ENCODE measurements at places on chromosomes 12 and 14.

DNA sequence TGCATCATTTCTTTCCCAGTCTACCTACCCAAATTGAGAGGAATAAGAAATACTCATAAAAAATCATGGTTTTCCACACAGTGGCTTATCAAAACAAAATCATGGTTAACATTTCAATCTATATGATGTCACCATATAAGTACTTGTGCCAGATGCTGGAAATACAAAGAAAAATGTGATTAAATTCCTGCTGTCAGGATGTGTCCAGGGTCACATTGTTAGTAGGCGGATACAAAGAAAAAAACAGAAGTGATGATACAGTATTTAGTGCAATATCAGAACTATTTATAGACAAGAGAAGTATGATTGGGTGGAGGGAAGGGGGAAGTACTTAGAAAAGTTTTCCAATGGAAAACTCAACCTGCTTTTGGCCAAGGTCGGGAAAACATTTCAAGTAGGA is 47.0 kb upstream of the OR6J1 start:
- DNase-seq = no peak

DNA sequence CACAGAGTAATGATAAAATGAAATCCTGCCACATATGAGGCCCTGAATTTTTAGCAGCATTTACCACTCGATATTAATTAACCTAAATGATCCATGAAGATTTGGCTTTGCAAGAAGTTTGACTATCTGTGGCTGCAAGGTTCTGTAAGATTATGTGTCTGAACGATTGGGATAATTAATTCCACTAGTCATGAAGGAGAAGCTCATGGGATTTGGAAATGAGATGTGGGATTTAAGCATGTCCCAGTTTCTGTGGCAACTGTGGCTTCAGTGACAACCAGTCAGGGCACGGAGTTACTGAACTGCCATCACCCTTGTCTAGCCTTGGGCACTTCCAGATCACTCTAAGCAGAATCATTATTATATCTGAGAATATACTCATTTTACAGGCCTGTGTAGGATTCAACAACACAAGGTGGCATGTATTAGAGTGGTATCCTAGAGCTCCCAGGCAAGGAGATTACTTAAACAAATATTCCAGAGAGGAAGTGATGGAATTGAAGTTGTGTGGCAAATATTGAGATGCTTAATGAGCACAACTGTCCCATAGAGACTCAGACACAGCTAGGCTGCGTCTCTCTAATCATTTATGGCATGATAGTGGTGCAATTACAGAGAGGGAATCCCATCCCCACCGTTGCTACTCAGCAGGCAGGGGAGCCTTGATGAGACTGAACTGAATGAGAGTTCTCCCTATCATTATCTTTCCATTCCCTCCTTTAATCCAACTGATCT is 205.0 kb upstream of the KRR1 start:
- no peak for DNase-seq

DNA sequence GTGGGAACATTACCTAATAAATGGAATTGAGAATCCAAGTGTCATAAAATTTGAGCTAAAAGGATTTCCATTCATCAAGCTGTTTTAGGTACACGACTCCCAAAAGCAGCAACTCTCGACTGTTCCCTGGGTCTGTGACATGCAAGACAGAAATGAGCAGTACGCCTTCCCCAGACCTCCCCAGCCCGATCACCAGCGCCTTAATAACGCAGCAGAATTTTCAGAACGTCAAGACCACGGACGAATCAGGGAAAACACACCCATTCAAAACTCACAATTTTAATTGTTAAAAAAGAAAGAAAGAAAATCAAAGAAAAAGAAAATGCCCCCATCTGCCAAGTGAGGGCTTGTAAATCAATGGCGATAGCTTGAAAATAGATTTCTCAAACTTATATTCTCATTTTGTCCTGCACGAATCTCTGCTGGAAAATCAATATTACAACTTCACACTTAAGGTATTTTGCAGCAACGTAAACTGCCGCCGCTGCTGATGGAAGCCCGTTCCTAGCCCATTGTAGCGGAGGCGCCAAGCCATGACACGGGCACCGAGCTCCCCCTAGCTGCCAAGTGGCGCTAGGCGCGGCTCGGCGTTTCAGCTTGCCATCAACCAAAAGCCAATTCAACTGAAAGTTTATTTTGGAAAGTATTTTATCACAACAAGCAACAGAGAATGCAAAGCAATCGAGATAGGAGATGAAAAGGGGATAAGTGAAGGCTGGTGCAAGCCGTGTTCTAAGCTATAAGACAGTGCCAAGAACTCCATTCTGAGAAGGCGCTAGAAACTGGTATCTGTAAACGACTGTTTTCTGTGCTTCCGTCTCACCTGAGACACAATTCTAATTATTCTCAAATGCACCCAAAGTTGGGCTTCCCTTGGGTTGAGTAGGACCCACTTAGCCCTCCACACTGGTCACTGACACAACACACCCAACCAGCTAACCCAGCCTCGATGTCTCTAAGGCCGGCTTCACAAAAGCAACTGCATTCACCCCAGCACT is 5.5 kb downstream of the BCL11B start:
- peak; percentile 80 for DNase-seq

DNA sequence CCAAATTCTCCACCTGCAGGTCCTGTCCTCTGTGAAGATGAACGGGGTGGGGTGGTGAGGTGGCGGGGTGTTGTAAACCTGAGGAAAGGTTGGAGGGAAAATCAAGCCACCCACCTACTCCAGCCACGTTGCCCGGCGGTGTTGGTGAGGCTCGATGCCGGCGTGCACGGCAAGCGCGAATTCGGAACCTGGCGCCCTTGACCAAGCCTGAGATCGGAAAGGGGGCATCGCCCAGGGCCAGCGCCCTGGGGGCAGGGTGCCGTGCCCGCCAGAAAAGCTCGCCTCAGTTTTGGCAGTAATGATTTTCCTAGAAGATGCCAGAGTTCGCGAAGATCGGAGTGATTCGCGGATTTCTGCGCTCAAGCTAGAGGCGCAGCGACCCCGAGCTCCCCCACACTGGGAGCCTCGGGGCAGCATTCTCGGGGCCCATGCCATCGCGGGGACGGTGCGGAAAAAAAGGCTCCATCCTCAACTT is 817 bp downstream of the STXBP6 start:
- no peak for DNase-seq

DNA sequence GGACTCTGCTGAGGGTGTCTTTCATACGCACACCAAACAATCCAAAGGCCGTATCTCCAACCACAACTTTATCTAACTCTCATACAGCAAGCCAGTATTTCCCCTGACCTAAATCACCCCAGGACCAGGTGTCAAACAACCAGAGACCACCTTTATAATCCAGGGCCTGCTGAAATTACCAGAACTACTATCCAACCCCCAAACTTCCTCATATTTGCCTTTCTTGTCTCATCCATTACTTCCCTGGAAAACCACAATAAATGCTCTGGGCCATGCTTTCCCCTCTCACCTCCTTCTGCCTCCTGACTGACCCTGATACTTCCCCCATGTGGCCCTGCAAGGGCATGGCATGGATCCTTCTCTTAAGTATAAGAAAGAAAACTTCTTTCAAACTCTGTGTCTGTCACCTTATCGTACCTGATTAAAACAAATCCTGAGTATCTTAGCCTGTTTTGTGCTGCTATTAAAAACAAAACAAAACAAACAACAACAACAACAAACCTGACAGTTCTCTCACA is 44.7 kb upstream of the CRACR2A start:
- no peak for DNase-seq

GRCh38 chr12:32181498-32182175 is 75.0 kb downstream of the BICD1 start:
- no peak for DNase-seq

GRCh38 chr14:99127651-99128167 is 144.3 kb downstream of the BCL11B start:
- DNase-seq = no peak

DNA sequence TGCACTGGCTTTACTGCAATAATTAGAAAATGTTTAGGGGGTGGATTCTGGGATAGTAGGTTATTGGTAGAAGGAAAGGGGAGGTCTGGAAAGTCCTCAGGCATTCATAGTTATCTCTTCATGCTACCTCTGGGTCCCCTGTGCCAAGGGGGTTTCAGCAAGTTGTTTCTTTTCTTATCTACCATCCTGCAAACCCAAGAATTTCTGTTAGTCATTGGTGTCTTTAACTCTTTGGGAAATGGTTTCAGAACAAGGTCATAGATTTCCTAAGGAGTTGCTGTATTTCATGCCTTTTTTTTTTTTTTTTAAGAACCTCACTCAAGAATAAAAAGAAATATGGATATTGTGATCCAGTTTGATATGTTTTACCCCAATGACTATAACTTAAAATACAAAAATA is 63.6 kb downstream of the SLC4A8 start:
- DNase-seq = no peak

DNA sequence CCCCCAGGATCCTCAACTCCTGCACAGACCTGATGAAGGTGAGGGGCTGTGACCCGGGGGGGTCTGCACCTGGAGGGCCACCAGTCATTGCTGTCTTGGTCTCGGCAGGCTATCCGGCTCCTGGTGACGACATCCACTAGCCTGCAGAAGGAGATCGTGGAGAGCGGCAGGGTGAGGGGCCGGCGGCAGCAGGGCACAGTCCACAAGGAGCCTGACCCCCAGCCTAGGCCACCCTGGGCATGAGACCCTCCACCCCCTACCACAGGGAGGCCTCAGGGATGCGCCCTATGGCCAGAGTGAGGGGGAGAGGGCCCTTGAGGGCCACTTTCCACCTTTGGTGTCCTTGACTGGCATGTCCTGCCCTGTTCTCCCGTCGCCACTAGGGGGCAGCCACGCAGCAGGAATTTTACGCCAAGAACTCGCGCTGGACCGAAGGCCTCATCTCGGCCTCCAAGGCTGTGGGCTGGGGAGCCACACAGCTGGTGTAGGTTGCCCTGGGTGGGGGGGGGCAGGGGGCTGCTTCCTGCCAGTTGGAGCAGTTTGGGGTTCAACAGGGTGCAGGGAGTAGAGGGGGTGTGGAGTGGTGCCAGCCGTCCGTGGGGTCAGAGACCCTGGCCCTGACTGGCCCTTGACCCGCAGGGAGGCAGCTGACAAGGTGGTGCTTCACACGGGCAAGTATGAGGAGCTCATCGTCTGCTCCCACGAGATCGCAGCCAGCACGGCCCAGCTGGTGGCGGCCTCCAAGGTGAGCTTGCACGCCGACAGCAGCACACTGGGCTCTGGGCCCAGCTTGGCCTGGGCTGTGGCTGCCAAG is 25.0 kb downstream of the HIP1R start:
- peak; percentile 54 for DNase-seq

DNA sequence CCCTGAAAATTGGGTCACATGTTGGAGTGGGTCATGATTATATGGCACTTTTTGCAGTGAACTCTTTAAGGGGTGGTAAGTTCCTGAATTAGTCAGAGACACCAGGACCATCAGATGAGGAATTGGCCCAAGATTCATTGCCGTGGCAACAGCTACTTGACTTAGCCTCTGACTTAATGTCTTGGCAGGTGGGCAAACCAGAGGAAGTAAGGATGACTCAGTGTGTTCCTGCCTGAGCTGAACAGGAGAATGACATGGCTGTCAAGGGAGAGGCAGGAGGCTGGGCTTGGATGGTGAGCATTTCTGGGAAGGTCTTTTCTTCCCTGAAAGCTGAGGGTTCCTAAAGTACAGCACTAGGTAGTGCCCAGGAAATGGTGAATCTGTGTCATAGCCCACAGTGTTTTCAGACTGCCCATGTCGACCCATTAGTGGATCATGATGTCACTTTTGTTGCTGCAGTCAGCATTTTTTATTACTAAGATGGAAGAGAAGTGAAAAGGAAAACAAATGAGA is 170.1 kb upstream of the PWP1 start:
- peak; percentile 6 for DNase-seq

- no peak for DNase-seq
Observed at GRCh38 chr12:7915661-7916403, 20.2 kb downstream of the SLC2A3 start.

DNA sequence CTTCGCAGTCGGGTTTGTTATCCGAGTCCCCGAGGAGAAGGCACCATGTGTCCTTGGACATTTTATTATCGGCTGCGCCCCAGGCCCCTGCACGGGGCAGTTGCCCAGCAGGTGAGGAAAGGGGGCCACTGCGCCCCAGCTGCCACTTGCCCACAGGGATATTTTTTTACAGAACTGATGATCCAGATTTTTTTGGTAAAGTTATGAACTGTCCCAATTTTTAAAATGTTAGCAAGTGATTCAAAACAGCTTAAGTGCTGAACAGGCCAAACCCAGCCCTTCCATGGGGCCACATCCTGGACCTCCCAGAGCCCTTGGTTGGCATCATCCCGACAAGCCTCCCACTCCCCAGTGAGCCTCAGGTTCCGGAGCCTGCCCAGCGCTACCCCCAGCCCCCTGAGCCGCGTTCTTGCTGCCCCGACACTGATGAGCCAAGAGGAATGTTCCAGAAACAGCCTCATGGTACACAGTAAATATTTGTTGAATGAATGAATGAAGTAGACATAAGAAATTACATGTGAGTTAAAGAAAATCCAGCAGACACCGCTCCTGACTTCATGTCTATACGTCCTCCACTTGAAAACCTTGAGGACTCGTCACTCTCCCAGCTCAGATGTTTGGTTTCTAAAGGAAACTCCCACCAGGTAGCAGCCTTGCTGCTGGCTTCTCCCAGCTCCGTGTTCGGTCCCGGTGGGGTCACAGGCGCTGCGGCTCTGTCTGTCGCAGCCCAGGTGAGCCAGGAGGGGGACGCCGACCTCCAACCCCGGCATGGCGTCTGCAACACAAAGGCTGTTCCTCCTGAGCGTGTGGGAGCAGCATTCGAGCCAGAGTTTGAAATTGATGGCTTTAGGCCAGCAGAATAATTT is 88.5 kb downstream of the ADGRD1 start:
- DNase-seq = no peak

- no peak for DNase-seq
Observed at GRCh38 chr14:24534286-24534685, 26.2 kb upstream of the CMA1 start.

DNA sequence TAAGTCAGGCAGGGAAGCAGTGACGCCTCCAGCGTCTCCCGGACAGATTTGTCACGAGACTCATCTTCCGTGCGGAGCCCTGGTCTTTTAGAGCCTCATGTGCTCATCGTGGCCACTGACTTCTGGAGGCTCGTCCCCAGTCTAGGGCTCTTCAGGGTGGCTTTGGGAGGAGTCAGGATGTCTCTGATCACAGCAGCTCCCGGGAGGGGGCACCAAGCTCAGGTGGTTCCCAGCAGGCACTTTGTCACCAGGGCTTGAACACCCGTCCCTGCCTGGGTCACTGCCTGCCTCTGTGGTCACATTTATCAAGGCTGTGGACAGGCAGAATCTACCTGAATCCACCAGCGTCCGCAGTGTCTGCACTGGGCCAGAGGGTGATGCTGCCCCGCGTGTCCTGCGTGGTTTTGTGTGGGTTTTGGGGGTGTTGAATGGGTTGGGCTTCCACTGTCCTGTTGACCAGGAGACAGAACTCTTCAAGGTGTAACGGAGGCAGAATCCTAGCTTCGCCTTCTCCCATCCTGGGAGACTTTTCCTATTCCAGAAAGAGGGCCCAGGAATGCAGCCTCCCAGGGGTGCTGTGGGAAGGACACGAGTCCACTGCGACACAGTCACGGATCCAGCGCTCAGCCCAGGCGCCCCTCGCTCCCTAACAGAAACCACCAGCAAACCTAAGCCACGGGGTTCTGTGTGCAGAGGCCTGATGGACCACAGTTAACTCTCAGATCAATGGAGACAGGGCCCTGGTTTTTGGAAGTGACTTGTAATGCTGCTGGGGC is 132.3 kb downstream of the ADGRD1 start:
- DNase-seq = no peak

GRCh38 chr12:32615441-32615840 is 63.7 kb upstream of the DNM1L start:
- DNase-seq = no peak

- DNase-seq = no peak
Observed at GRCh38 chr14:74324931-74325361, 22.2 kb upstream of the ABCD4 start.

GRCh38 chr12:12915656-12916055 is 24.3 kb downstream of the GPRC5A start:
- DNase-seq = no peak

Data from stimulated activated CD8-positive, alpha-beta memory T cell treated with anti-CD3 and anti-CD28 coated beads, Interleukin-12 subunit alpha, Interleukin-12 subunit beta, amount 100 ng/mL, for 4 hours (primary cell).